ENCODE measurements at places on chromosomes 7 and 10.

GRCh38 chr10:43417950-43418768, 9.2 kb upstream of the HNRNPF start:
- no peak for DNase-seq

GRCh38 chr10:88027570-88027969, 164.1 kb downstream of the PTEN start:
- no peak for DNase-seq

DNA sequence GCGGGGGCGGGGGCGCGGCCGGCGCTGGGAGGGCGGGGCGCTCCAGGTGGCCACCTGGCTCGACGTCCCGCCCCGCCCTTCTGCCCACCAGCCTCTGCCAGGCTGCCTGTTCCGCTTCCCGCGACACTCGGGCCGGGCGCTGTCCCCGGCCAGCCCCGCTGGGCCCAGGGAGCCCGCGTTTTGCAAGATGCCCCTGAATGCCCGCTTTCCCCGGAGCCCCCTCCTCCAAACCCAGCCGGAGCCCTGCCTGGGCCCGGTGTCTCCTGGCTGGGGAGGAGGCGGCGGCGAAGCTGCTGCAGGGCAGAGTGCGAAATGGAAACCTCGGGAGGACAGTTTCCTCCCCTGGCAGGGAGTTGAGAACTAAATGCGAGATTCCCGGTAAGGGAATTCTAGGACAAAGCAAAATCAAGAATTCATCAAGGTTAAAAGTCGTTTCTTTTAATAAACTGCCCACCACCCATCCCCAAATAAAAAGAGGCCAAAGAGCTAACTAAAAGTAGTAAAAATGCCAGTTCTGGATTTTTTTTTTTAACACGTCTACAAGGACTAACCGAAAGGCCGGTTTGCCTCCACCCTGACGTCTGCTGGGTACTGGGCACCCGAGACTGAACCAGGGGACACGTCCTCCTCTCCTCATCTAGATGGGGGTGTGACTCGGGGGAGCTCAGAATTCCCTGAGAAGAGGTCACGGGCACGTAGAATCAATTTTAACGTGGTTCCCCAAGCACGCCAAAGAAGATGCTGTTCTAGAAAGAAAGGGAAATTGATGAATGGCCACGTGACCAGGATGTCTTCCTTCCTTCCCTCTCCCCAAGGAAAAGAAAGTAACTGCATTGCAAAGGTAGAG, 200.4 kb upstream of the NFE2L3 start:
- DNase-seq: no peak

DNA sequence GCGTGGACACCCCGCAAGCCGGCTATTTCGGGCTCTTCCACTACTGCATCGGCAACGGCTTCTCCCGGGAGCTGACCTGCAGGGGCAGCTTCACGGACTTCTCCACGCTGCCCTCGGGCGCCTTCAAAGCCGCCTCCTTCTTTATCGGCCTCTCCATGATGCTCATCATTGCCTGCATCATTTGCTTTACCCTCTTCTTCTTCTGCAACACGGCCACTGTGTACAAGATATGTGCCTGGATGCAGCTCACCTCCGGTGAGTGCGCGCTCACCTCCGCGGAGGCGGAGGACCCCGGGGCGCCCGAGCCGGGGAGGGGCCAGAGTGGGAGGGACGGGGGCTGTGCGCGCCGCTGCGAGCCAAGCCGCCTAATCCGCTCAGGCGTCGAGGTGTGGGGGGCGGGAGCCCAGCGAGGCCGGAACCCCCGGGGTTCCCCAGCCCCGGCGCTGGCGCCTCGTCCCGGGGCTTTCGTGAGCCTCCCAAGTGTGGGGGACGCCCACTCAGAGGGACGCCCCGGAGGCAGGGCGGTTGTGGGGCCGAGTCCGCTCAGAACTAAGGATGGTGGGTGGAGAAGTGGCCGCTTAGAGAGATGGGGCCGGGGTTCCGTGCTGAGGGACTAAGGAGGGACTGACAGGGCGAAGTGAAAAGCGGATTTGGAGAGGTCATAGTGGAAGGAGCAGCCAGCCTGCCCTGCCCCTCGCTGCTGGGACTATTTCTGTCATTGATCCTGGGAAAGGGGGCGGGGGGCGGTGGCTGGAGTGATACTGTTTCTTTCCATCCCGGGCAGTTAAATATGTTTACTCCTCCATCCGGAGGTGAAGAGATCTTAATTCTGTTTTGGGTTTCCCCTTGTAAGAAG, 795 bp downstream of the LHFPL3 start:
- DNase-seq: no peak

DNA sequence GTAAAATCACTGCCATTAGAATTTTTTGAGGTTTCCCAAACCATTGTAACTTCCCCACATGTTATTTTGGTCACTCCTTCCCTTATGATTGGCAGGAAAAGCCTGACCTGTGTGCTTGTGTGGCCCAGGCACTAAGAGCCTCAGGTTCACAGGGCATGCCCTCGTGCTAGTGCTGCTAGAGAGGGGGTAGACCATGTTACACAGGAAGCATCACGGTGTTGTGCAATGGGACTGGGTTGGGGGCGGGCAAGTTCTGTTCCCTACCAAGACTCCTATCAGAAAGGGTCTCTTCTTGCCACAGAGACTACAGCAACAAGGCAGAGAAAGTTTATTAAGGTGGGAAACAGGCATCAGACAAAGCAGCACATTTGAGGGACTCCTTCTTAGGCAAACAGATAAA, 32.2 kb downstream of the LSM5 start:
- no peak for DNase-seq

DNA sequence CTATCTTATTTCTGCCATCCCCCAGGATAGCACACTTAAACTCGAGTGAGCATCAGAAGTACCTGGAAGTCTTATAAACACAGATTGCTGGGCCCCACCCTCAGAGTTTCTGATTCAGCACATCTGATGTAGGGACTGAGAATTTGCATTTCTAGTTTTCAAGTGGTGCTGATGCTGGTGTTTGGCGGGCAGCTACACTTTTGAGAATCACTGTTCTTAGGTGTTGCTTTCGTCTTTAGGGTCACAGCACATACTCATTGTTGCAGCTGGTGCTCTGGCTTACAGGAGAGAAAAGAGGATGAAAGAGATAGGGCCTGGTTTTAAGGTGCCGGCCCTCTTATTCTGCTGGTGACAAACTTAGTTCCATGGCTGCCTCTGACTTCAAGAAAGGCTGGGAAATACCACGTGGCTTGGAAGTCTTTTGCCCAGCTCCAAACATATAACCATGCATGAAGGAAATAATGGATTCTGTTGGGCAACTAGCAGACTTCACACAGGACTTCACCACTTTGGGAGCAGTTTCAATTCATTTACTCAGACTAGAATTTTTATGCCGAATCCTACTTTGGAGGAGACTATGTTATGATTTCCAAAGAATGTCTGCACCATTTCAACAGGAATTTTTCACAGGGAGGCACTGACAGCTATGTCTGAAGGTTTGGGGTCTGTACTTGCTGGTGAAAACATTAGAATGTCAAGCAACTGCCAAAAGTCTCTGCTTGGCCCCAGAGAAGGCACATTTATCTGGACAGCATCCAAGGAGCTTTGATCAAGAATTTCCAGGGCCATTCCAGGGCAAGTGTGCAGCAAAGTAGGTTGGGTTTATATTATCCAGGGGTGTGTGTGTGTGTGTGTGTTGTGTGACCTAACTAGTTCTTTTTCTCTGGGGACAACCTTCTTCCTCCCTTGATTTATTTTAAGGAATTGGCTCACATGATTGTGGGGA, 6.9 kb upstream of the MINDY4 start:
- no peak for DNase-seq

DNA sequence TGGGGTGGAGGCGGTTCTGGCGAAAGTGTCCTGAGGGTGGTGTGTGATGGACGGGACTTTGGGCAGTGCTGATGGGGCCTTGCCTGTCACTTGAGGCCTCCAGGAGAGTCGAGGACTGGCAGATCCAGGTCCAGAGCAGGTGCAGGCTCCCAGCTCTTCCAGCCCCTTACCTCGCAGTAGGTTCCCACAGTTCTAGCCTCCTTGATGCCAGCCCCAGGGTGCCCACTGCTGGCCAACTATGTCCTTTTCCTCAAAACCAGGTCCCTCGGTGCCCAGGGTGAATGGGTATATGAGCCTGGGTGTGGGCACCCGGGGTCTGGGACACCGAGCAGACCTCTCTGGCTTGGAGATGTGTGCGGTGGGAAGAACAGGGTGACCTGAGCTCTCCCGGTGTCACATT, 8.3 kb downstream of the FAM20C start:
- no peak for DNase-seq

- DNase-seq: no peak
Measured at GRCh38 chr7:94008537-94008936, 4.4 kb upstream of the BET1 start.

DNA sequence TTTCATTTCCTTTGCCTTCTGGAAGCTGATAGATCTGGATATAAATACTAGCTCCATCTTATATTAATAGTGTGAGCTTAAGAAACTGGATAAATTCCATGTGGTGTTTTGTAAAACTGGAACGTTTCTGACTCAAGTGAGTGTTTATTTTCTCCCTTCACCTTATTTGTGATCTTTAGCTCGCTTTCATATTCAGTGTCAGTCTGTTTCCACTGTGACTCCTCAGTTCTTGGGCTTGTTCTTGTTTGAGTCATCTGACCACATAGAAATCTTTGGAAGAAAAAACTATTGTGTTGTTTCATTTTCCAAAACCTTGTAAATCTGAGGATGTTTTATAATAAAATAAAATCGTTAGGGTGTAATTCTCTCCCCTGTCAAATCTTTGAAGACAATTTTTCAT, 186.4 kb downstream of the POLR1F start:
- DNase-seq: no peak

DNA sequence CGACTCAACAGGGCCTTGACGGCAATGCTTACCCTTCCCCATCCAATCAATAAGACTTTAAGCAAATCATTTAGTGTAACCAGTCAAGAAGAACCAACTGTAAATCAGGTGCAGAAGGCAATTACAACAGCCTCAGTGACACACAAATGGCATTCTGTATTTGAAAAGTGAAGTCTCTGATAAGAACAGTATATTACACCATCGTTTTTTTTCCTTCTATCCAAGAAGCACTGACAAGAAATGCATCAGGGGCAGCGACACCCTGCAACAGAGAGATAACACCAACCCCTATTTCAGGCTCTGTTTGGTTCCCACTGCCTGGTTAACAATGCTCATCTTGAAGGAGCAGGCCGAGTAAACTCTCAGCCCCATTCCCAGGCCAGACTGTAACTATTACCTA, 204.0 kb upstream of the AOAH start:
- DNase-seq: no peak
